Activated naive CD4-positive, alpha-beta T cell treated with anti-CD3 and anti-CD28 coated beads, Interleukin-2, amount 50 U/mL, for 16 hours (primary cell): ENCODE measurements at places on chromosomes 12 and 14.
A peak's percentile ranks its signal among the peaks of the same experiment; 100 is the strongest.

- DNase-seq: peak; percentile 34
Measured at GRCh38 chr14:95314609-95315008, 5.1 kb downstream of the CLMN start.

DNA sequence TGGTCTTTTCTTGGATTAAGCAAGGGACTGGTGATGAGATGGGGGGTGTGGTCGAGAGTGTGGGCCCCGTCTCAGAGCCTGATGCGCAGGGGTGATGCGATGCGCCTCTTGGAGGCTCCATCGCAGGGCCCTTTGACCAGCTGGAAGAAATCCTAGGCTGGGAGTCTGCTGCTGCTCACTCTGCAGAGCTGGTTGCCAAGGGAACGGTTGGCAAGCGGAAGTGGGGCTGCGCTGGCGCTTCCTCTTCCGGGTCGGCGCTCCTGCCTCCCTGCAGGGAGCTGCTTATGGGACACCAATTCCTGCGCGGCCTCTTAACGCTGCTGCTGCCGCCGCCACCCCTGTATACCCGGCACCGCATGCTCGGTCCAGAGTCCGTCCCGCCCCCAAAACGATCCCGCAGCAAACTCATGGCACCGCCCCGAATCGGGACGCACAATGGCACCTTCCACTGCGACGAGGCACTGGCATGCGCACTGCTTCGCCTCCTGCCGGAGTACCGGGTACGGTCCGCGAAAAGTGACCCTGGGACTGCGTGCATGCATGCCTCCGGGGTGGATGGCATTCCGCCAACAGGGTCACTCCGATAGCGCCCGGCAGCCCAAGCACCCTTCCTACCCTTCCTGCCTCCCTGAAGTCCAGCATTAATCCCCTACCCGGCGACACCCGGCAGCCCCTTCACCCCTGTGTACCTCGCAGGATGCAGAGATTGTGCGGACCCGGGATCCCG, at the start of gene MYG1:
TSS of gene MYG1 (plus strand) at position 242 of the 727 bp plus-strand sequence. CDS start at position 285, 43 bp downstream.
- peak; percentile 83 for DNase-seq

GRCh38 chr12:93741659-93742109, 64.5 kb downstream of the CRADD start:
- DNase-seq: peak; percentile 9

DNA sequence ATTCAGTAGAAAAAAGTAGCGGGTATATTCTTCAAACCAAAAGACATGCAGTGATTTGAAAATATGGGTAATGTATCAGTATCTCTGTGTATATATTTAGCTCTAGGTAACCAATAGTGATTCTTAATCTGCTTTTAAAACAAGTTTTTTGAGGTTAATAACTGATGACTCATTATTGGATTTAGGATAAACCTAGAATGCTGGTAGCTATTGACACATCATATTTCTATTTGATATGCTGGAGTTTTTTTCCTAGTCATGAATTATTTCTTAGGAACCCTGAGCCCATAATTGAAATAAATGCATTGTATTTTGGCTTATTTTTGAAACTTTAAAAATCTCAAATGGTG, 15.5 kb downstream of the ARF6 start:
- DNase-seq: no peak

DNA sequence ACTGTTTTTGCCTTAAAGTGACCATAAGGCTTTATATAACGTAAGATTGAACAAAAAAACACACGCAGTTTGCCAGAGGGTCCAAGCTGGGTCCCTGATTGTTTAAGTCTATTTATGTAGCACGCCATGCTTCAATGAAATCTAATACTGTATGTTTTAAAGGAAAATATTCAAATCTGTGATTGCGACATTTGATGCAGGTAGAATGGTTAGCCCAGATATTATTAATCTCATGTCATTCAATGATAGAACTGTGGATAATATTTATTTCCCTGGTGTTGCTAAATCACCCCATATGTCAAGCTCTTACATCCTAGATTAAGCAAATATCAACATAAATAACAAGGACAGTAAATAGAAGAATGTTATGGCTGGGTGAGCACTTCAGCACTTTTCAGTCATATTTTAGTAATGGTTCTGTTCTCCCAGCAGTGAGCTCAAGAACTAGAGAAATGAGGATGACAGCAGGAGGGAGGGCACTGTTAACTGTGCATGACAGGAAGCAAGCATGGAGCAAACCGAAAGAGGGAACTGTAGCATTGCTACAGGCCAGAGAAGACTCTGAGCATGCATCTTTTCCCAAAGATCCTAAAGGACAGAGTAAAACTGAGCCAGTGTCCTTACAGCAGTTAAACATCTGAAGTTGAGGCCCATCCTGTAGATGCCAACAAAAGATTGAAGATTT, 465.7 kb upstream of the MGAT4C start:
- no peak for DNase-seq
